Effector memory CD8-positive, alpha-beta T cell (primary cell): ENCODE measurements at places on chromosomes 5 and 9.
A peak's percentile ranks its signal among the peaks of the same experiment; 100 is the strongest.

DNA sequence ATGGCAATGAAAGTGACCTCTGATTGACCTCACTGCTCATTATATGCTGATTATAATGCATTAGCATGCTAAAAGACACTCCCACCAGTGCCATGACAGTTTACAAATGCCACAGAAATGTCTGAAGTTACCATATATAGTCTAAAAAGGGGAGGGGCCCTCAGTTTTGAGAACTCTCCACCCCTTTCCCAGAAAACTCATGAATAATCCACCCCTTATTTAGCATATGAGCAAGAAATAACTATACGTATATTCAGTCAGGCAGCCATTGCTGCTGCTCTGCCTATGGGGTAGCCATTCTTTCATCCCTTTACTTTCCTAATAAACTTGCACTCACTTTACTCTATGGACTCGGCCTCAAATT is 163.1 kb downstream of the ESM1 start:
- H3K27ac ChIP-seq = no peak overlapping the region
- H3K4me3 ChIP-seq = no peak overlapping the region
- no peaks in the 10 kb centered on the region for H3K27me3 ChIP-seq

GRCh38 chr5:177440211-177440989 is 6.2 kb upstream of the PRR7 start:
- H3K4me1 ChIP-seq = peaks cover 43% of the 10 kb centered on the region
- peak; percentile 52 for DNase-seq
- H3K36me3 ChIP-seq = peaks cover 81% of the 10 kb centered on the region
- peak overlapping the region; percentile 18 for H3K4me3 ChIP-seq

DNA sequence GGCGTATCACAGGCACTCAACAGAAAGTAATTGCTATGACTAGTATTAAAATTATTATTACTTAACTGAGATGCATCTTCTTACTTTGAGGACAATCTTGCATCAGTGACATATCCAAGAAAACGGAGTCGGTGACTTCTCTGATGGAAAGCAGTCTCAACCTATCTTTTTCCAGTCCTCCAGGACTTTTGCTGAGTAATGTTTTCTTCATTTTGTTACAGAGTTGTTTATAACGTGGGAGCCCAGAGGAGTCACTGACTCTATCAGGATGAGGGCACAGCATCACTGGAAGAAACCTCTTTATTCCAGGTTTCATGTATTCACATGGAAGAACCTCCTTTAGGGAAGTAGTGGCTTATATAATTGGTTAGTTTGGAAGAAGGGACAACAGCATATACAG is 51.5 kb upstream of the MELK start:
- peaks cover 14% of the 10 kb centered on the region for H3K27me3 ChIP-seq
- H3K27ac ChIP-seq = no peak overlapping the region
- H3K4me1 ChIP-seq = no peaks in the 10 kb centered on the region
- H3K36me3 ChIP-seq = peaks cover 3% of the 10 kb centered on the region

DNA sequence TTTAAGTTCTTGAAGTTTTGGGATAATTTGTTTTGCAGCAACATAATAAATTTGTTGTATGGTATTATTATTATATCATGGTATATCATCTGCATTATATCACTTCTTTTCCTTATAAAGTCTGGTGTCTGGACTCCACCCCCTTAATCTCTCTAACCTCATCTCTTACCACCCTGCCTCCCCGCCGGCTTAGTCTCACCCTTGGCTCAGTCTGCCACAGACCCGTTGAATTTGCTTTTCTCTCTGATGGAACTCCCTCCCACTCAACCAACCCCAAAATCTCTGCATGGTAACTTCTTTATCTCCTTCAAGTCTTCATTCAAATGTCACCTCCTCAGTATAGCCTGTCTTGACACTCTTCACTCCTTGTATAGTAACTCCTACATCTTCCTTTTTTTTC is 29.6 kb upstream of the MATR3 start:
- no peak for DNase-seq
- peaks cover 6% of the 10 kb centered on the region for H3K27me3 ChIP-seq
- H3K4me3 ChIP-seq = no peak overlapping the region
- H3K36me3 ChIP-seq = peaks cover 3% of the 10 kb centered on the region
- H3K4me1 ChIP-seq = peaks cover 6% of the 10 kb centered on the region

DNA sequence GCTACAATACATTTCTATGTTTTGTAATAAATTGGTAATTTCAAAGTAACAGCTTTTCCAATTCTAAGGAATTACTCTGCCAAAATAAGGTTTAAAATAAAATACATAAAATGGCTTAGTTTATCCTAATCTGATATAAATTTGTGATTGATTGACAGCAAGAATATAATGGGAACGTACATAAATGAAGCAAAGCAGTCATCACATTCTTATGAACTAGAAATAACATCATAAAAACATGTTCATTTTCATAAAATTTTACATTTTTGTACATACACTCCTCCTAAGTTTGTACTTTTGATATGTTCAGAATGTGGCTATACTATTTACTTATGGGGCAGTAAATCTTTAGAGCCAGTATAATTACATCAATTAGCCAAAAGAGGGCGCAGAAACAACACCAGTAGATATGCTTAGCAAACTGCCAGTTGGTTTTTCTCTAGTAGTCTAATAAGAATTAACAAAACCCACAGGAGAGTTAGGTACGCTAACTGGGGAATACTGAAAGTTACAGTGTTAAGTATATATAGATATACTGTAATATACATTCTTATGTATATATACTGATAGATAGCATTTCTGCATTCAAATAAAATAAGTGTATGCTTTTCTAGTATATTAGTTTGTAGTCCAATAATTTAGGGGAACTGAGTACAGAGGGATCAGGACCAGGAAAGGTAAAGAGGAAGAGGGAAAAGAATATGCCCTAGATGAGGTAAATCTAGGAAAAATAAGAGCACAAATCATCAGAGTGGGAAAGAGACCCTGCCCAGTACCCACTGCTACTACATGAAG is 76.8 kb downstream of the ZDHHC21 start:
- H3K27ac ChIP-seq = no peak overlapping the region
- no peaks in the 10 kb centered on the region for H3K36me3 ChIP-seq
- no peaks in the 10 kb centered on the region for H3K27me3 ChIP-seq
- no peaks in the 10 kb centered on the region for H3K4me1 ChIP-seq
- no peak overlapping the region for H3K4me3 ChIP-seq

DNA sequence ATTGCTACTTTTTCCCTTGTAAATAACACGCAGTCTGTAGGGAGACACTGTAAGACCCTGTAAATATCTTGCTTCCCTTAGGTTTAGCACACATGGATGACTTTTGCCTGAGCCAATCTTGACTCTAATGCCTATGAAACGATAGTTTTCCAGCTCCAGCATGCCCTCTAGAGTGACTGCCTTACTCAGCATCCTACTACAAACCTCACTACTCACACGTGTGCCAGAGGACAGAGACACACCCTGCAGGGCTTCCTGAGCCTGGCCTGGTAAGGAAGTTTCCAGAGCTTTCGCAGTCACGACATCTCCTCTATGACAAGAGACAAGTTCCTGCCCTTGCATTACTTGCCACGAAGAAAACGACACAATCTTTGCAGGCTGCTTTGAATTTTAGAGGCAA is 138.1 kb downstream of the ATPSCKMT start:
- H3K36me3 ChIP-seq = no peaks in the 10 kb centered on the region
- no peak for DNase-seq
- peaks cover 10% of the 10 kb centered on the region for H3K27me3 ChIP-seq

- no peaks in the 10 kb centered on the region for H3K4me1 ChIP-seq
- no peak for DNase-seq
- peaks cover 41% of the 10 kb centered on the region for H3K36me3 ChIP-seq
- no peaks in the 10 kb centered on the region for H3K27me3 ChIP-seq
- H3K27ac ChIP-seq = no peak overlapping the region
- H3K4me3 ChIP-seq = no peak overlapping the region
Measured at GRCh38 chr9:136506425-136506824, 23.6 kb upstream of the SEC16A start.

DNA sequence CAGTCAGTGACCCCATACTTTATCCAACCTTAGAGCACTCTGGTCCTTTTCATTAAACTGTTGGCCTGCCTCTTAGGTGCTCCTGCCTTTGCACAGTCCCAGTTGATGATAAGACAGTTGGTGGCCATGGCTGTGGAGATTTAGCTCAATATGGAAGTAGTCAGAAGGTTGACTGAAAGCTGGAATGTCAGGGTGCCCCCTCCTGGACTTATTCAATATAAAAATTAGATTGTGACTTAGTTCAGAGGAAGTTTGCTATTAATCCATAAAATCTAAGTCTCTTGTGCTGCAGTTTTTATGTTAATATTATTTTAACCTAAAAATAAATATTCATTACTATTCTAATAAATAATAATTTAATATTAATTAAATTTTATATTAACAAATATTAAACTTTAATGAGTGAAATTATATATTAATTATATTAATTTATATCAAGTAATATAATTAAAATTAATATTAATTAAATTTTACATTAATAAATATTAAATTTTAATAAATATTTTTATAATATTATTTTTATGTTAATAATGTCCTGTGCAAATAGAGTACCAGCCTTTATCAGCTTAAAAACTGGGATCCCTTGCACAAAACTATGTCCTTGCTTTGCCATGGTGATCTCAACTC is 77.7 kb upstream of the ADAMTSL1 start:
- no peak for DNase-seq
- H3K4me1 ChIP-seq = no peaks in the 10 kb centered on the region
- no peaks in the 10 kb centered on the region for H3K36me3 ChIP-seq
- no peak overlapping the region for H3K4me3 ChIP-seq
- no peaks in the 10 kb centered on the region for H3K27me3 ChIP-seq

- no peaks in the 10 kb centered on the region for H3K36me3 ChIP-seq
- no peak overlapping the region for H3K27ac ChIP-seq
- DNase-seq = no peak
- no peak overlapping the region for H3K4me3 ChIP-seq
- H3K4me1 ChIP-seq = peaks cover 19% of the 10 kb centered on the region
- no peaks in the 10 kb centered on the region for H3K27me3 ChIP-seq
Measured at GRCh38 chr5:72248410-72248981, 71.5 kb downstream of the MRPS27 start.

GRCh38 chr5:159915904-159916840 is at the start of gene ADRA1B:
ADRA1B (plus strand) TSS chr5:159916482; CDS start chr5:159916906, 424 bp downstream.
- H3K4me3 ChIP-seq = peak within 1 kb of the TSS; percentile 43
- DNase-seq = no peak
- H3K4me1 ChIP-seq = peaks cover 6% of the 10 kb centered on the region

DNA sequence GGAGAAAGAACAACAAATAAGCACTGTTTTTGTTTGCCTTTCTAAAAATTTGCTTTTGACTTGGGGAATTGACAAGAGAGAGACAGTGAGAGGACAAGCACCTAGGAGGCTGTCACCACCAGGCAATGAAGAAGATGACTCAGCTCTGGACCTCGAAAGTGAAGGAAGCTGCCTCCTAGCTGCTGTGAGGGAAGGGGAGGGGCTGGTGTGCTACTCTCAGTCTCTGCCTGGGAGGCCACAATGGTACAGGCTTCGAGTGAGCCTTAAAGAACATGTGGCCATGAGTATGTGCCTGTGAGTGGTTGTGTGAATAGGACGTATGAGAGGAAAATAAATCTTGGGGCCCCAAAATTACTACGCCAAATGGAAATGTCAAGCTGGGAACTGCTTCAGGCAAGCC is 7.1 kb upstream of the PLK2 start:
- no peak overlapping the region for H3K27ac ChIP-seq
- peaks cover 14% of the 10 kb centered on the region for H3K27me3 ChIP-seq
- no peaks in the 10 kb centered on the region for H3K4me1 ChIP-seq
- DNase-seq = no peak
- no peak overlapping the region for H3K4me3 ChIP-seq

DNA sequence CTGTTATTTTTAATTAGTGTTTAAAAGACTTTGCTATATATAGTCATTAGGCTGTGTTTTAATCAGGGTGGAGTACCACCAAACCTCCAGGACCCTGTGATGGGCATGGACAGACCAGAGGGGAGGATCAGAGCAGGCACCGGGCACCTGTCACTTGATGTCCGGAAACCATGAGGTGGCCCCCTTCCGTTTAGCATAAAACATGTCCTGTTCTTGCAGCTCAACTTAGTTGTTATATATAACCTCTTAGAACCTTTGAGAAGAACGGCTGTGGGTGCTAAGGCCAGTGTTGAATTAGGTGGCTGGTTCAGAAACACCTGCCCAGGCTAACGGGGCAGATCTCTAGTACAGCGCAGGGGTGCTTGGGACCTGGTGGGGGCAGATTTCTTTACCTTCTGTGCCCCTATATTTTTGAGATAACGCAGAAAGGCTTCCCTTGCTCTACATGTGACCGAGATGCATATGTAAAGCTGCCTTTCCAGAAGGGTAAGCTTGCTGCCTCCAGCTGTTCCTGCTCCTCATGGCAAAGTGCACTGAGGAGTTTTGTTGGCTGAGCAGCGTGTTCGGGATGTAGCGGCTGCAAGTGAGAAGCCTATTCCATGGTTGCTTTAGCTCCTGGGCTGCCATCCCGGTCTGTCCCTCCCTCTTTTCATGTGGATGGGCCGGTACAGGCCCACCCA is 255.5 kb downstream of the FANCC start:
- H3K27ac ChIP-seq = no peak overlapping the region
- H3K36me3 ChIP-seq = peaks cover 4% of the 10 kb centered on the region
- no peaks in the 10 kb centered on the region for H3K27me3 ChIP-seq
- no peaks in the 10 kb centered on the region for H3K4me1 ChIP-seq

DNA sequence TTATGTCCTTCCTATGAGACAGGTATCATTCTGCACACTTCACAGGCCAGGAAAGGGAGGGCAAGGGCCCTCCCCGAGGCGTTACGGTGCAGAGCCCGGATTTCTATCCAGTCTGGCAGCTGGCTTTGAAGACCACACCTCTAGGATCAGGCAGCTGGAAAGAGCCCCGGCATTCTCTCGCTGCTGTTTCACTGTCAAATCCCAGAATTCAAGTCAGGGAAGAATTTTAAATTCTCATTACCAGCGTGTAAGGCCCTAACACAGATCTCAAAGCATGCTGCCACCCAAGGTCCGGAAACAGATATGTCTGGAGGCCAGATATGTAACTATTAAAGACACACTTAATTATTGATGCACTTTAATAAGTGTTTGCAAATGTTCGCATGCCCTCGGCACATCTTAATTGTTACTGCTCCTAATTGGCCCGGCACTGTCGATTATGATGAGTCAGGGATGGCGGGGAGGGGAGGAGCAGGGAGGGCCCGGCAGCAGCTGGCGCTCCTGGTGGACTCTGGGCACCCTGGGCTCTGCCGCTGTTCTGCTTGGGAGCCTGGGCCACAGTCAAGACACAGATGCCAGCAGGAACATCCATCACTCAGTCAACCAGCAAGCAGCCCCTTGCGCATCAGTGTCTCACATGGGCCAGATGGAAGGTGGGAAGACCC is 76.3 kb upstream of the BARHL1 start:
- no peak overlapping the region for H3K27ac ChIP-seq
- H3K36me3 ChIP-seq = no peaks in the 10 kb centered on the region
- H3K4me3 ChIP-seq = peak overlapping the region; percentile 44
- peaks cover 32% of the 10 kb centered on the region for H3K27me3 ChIP-seq

- no peak for DNase-seq
- H3K27me3 ChIP-seq = no peaks in the 10 kb centered on the region
- no peaks in the 10 kb centered on the region for H3K36me3 ChIP-seq
Measured at GRCh38 chr9:112502175-112502946, 15.7 kb downstream of the KIAA1958 start.

DNA sequence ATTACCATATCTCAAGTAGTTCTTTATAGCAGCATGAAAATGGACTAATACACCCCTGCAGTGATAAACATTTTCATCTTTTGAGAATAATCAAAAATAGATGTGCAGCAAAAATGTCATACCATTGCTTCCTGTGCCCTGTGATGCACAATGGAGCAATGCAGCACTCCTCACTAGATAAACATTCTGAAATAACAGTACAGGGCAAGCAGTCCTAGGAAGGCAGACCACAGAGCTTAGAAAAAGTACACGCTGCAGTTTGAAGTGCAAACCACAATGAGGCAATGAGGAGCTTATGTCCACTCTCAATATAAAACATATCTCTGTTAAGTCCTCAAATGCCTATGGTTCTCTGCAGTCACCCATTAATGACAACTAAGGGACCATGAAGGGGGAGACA is 367.6 kb downstream of the PDE4D start:
- no peaks in the 10 kb centered on the region for H3K36me3 ChIP-seq
- H3K27me3 ChIP-seq = no peaks in the 10 kb centered on the region
- H3K27ac ChIP-seq = no peak overlapping the region
- no peaks in the 10 kb centered on the region for H3K4me1 ChIP-seq
- no peak for DNase-seq
- no peak overlapping the region for H3K4me3 ChIP-seq
